NCI-H1436 (cell line): ENCODE measurements at places on chromosomes 12 and 14.

DNA sequence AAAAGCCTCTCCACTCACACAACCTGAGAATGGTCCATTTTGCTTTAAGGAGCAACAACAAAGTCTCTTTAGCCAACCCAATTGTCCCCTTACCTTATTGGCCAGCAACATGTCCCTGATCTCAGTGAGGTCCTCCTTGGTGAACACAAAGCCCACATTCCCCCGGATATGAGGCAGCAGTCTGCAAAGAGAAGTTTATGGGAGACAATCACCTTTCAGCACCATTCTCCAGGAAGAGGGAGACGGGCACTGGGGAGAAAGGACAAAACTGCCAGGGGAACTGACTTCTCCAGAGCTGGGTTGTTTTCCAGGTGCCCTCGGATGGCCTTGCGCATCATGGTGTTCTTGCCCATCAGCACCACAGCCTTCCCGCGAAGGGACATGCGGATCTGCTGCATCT, 1.9 kb downstream of the RPLP0 start:
- no peak for DNase-seq

DNA sequence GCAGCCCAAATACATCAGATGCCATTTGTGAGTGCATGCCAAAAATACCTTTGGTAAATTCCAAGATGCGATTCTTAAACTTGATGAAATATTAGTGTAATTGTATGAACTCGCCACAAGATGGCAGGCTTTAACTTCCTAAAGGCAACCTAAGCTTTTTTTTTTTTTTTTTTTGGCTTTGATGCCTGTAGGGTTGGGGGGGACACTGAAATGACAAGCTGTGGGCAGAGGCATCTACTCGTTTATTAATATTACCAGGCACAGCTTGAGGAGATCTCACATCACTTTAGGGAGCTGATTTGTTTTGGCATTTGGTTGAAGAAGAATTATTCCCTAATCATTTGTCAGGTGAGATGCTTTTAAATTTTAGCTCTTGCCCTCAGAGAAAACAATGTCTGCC, 126.7 kb upstream of the CCDC196 start:
- DNase-seq = peak; percentile 76

DNA sequence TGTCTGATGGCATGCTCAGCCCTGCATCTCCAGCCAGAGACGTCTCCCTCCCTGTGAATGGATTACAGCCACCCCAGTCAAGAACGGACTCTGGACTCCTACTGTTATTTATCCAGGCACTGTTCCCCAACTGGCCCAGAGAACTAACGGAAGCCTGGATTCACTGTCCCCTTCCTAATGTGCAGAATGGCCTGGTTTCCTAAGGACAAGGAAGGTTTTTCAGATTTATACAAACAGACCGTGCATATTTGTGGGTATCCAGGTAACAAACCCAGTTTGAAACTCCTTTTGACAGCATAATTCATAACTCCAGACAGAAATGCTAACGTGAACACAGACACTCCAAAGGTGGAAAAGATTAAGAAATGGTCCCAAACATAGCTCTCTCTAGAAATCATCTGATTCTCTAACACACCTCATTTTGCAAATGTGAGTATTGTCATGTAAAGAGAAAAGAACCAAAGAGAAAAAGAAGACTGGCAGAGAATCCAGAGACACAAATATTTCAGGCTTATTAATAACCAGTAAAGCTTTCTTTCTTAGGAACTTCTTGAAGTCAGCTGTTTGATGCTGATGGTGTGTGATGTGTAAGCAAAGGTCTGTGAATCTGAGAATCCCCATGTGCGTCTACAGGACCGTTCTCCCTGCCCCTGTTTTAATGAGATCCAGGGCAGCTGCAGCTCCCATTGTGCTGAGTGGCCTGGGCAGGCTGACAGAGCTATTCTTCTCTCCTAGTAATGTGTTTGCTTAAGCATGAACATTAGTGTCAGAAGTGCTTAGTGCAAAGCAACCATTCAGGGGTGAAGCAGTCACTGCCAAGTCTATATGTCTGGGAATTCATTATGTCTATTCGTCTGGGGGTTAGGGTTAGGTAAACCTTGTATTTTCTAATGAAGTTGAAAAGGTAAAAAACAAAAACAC, 86.8 kb upstream of the HIF1A start:
- DNase-seq = peak; percentile 89

DNA sequence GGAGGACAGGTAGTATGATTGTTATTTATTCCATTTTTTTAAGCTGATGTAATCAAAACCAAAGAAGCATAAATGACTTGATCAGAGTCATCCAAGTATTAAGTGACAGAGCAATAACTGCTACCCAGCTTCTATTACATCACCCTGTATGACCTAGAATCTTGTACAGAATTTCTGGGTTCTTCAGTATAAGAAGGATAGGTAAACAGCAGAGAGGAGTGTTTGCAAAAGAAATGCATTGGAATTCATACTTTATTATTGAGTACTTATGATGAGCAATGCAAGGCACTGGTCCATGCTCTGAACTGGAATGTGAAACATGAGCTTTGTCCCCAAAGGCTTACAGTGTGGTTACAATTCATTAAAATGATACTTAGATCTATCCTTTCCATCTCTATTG, 916.8 kb downstream of the DIO2 start:
- no peak for DNase-seq

DNA sequence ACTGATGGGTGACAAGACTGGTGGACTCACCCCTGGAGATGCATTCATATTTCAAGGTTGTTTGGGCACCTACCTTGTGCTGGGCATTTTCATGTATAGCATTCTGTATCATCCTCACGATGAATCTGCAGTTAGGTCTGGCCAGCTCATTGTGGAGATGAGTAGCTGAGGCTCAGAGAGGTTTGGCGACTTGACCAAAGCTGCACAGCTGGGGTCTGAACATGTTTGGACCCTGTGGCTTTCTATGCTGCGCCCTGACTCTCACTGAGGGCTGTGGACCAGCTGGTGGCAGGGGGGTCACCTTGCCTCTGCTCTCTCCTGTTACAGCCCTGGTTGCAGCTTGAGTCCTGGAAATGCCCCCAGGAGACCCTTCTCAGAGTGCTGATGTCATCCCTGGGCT, 24.9 kb upstream of the CCDC63 start:
- DNase-seq = peak; percentile 20

GRCh38 chr14:89085231-89085731, 260.8 kb downstream of the TTC8 start:
- no peak for DNase-seq

DNA sequence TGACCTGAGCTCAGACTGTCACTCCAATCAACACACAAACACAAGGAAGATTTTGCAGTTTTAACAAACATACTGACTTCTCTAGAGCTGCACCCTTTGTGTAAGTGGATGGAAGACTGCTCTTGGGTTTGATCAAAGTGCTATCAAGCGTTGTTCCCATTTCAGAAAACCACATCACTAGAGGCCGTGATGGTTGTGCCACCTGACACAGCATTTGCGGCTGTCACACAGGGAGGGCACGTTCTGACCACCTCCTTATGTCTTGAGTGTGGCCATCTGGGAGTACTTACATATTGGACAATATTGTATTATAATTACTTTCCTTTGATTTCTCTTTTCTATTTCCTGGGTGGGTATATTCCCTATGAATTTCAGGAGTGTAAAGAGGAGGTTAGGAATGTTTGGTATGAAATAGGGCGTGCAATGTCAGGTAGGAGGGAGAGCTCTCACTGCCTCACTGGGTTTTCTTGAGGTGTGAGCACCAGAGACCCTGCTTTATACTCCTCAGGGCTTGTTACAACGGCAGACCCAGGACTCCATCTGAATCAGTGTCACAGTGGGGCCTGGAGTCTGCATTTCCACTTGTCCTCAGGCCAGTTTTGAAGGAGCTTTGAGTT, 74.3 kb downstream of the SYNE3 start:
- no peak for DNase-seq

GRCh38 chr12:103783744-103784664, 57.0 kb downstream of the NT5DC3 start:
- no peak for DNase-seq

DNA sequence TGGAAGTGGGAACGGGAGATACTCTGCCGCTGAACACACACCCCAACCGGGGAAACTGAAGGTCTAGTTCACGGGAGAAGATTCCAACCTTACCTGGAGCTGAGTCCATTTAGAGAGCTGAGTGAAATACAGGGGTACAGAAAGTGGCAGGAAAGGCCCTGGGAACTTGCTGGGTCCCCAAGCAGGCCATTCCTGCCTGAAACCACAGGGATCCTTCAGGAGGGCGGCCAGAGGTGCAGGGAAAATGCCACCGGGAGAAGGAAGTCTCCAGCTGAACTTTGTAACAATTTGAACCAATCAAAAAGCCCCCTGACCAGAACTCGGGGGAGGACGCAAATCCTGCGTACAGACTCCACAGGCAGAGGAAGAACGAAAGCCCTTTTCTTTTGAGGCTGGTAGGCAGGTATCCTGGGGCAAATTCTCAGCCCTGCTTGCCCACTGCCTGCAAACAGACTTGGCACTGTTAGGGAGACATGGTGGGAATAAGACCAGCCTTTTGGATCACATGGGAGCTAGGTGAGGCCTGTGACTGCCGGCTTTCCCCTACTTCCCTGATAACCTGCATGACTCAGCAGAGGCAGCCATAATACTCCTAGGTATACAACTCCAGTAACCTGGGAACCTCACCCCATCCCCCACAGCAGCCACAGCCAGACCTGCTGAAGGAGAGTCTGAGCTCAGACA, 170.9 kb downstream of the SEC23A start:
- DNase-seq = no peak

DNA sequence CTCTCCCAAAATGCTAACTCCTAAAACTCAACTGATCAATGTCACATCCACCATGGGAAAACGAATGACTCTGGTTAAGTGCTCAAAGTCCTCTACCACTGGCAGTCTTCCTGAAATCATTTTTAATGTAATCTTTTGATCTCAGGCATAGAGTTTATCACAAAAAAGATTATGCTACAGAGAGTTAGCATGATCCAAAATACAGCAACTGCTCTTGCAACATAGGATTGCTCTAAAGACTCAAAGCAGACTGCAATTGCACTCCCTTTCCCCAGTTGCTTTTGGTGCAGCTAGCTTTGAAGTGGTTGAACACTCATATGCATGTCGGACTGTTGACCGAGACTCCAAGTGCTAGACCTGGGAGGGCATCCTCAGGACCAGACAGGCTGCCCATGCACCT, 109.3 kb downstream of the C12orf42 start:
- no peak for DNase-seq

GRCh38 chr12:23236066-23236780, 611.3 kb downstream of the ETNK1 start:
- DNase-seq = no peak

GRCh38 chr14:68401317-68401716, 391.6 kb downstream of the ZFP36L1 start:
- no peak for DNase-seq

- DNase-seq = no peak
Measured at GRCh38 chr12:106861984-106862916, 87.8 kb downstream of the RIC8B start.

DNA sequence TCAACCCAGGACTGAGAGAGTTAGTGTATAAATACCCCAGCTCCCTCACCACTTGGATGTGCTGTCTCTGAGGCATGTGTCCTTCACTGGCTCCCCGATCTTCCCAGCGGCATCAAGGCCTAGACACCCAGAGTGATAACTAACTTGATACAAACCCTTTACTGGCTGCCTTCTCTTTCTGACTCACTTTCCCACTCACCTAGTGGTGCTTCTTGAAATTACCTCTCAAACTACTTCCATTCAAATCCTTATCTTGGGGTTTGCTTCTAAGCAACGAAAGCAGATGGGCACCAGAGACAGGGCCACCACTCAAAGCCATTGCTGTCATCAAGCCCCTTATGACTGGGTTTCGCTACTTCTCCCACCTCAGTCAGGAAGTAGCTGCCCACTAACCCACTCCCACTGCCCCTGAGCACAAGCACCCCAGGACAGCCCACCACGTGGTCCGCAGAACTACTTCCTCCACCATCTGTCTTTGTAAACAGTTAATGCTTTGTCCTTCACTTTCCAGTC, 17.2 kb downstream of the ZFP36L1 start:
- DNase-seq = no peak

GRCh38 chr12:9404469-9405260, 196.5 kb upstream of the PZP start:
- DNase-seq = no peak

GRCh38 chr12:111546758-111547383, 52.2 kb downstream of the ATXN2 start:
- DNase-seq = no peak

DNA sequence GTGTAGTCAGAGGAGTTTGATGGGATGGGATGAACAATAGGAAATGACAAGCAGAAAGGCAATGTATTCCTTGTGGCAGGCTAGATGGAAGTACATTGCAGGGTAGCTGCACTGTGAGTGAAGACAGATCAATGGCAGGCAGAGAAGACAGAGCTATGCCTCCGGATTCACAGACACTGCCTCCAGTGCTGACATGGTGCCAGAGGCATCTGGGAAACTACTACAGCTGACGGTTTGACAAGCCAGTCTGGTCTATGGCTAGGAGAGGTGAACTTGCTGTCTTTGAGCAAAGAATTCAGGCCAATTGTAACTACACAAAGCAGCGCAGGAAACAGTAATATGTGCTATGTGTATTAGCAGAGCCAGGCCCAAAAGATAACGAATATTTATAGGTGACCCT, 193.5 kb downstream of the DIO2 start:
- DNase-seq = no peak

GRCh38 chr12:68121143-68121542, 38.4 kb downstream of the IFNG start:
- no peak for DNase-seq

GRCh38 chr12:53050426-53051057, 677 bp downstream of the TNS2 start:
- no peak for DNase-seq

GRCh38 chr14:96559571-96559970, 57.4 kb downstream of the PAPOLA start:
- no peak for DNase-seq

- no peak for DNase-seq
Measured at GRCh38 chr12:85058339-85058738, 22.2 kb downstream of the LRRIQ1 start.

DNA sequence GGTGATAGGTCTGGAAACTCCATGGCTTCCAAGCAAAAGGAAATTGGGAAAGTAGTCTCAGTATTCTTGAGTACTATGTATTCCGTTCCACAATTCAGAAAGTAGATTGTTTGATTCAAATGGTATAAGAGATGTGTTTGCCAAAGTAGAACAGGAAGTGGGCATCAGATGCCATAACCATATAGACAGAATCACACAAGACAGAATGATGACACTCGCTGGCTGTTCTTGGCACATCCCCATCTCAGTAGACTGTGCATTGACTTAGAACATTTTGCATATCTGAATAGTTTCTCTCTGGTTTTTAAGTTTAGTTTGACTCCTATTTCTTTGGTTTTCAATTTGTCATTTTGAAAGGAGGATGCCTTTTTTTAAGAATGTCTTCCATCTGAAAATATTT, 221.1 kb upstream of the RGS6 start:
- no peak for DNase-seq

GRCh38 chr12:99444859-99445316, 202.7 kb upstream of the GARIN6 start:
- no peak for DNase-seq

- no peak for DNase-seq
Measured at GRCh38 chr12:8081251-8081920, 688 bp upstream of the NECAP1 start.
